ENCODE measurements at places on chromosomes 12 and 14.

GRCh38 chr12:92156704-92157395 lies 11.2 kb upstream of the BTG1 start:
- no peak for DNase-seq

GRCh38 chr12:86148612-86149011 lies 107.6 kb downstream of the MGAT4C start:
- DNase-seq, result no peak

- DNase-seq, result peak; percentile 54
These were observed 35.8 kb upstream of the FBXO33 start for GRCh38 chr14:39467889-39468524.

DNA sequence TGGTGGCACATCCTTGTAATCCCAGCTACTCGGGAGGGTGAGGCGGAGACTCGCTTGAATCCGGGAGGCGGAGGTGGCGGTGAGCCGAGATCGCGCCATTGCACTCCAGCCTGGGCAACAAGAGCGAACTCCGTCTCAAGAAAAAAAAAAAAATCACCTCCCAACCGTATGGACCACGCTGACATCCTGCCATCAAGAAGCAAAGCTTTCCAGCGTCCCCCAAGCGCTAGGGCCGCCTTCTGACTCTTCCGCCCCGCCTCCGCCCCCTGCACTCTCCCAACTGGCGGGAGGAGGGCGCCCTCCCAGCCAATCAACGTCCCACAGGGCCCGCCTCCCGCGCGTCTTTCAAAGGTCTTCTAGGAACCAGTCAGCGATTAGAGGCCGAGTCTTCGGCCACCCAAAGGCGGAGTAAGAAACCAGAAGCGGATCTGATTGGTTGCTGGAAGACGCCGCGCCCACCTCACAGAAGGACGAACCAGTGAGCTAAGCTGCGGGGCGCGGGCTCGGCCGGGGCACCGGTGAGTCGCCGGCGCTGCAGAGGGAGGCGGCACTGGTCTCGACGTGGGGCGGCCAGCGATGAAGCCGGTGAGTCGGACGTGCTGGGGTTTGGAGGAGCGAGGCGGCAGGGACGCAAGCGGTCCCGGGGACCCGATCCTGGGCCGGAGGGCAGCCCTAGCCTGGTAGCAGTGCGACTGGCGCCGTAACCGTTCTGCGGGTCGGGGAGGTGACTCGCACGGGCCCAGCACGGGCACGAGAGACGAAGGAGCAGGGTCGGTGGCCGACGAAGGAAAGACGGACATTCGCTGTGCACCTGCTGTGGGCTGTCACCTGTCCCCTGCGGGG lies at the start of gene CDKN3:
Gene CDKN3 (plus strand): TSS at position 515 of the 843 bp plus-strand sequence. CDS start 62 bp downstream, at position 577.
- peak; percentile 98 for DNase-seq

DNA sequence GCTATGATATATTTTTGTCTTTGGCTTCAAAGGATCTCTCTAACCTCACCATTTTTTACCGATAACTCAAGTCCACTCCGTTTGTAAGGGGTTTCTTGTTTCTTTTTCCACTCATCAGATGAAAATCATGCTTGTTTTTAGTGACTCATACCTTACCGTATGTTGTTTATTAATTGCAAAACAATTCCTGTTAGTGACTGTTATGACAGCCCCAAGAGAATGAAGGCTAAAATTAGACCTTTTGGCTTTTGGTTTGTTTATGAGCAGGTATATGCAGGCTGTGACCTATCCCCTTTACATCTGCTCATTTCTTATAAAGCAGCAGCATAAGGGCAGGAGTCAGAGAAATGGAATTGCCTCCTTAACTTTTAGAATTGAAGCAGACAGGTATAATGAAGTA lies 319.8 kb downstream of the CEP128 start:
- DNase-seq, result no peak

Data from activated CD4-positive, alpha-beta T cell treated with anti-CD3 and anti-CD28 coated beads, Interleukin-2, amount 50 U/mL, for 16 hours (primary cell).